ENCODE measurements at places on chromosomes 13 and 19. TPM values are rescaled to one million over a fixed set of nuclear protein-coding genes. Genes with fewer than 3 reads are reported as not detected.

The PDX1 gene
- total RNA-seq = not detected

The PABPC3 gene
- 0.17 TPM for total RNA-seq

The LILRB3 gene
- not detected for total RNA-seq

The ZNF285 gene
- 2.8 TPM for total RNA-seq

The CD70 gene
- total RNA-seq = 4.4 TPM
